ENCODE measurements at places on chromosomes 6 and 20.

GRCh38 chr20:63739130-63740069, at the start of gene SLC2A4RG:
TSS of gene SLC2A4RG (plus strand) at chr20:63739776. CDS start at chr20:63739913, 137 bp downstream.
- DNase-seq: peak; percentile 52

GRCh38 chr20:1854246-1854645, 41.0 kb upstream of the SIRPA start:
- no peak for DNase-seq

GRCh38 chr20:64216036-64216435, 39.5 kb upstream of the PCMTD2 start:
- DNase-seq: no peak

- no peak for DNase-seq
These were observed 173.4 kb downstream of the MOXD1 start for GRCh38 chr6:132227904-132228303.

GRCh38 chr20:14878676-14879019, 541.2 kb upstream of the FLRT3 start:
- no peak for DNase-seq

- DNase-seq: no peak
These were observed 445.8 kb upstream of the CITED2 start for GRCh38 chr6:139820210-139820609.

DNA sequence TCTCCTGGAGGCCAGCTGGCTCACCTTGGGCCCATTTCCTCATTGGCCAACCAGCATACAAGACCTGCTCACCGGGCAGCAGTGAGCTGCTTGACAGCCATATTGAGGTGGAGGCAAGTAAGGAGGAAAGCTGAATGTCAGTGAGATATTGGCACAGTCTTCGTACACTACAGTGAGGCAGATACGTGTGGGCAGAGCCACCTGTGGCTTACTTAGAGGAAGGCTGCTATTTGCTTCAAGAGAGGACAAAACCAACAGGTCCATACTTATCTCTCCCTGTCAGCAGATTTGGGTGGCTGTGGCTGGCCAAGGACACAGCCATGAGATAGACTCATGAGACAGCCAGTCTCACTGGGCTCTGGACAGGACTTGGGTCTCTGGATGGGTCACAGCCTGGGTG, 15.1 kb upstream of the MCM3 start:
- DNase-seq: no peak

GRCh38 chr6:143700684-143701348, 23.1 kb downstream of the PHACTR2 start:
- DNase-seq: no peak

DNA sequence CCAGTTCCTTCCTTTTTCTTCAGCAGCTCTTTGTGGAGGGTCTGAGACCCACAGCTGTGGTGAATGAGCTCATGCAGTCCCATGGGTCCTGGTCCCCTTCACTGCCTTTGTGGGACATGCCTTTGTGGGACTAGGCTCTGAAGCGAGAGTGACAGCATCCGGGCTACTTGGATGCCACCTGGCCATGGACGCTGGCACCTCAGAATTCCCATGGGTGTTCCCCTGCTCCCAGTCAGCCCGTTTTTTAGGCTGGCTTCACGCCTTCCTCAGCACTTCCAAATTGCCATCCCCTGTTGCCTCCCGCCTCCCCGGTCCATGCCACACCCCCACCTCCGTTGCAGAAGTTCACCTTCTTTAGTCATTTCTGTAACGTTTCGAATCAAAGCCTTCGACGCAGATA, 45.1 kb downstream of the RAMACL start:
- DNase-seq: no peak

- DNase-seq: no peak
These were observed 53.9 kb upstream of the SIM1 start for GRCh38 chr6:100518588-100518987.

DNA sequence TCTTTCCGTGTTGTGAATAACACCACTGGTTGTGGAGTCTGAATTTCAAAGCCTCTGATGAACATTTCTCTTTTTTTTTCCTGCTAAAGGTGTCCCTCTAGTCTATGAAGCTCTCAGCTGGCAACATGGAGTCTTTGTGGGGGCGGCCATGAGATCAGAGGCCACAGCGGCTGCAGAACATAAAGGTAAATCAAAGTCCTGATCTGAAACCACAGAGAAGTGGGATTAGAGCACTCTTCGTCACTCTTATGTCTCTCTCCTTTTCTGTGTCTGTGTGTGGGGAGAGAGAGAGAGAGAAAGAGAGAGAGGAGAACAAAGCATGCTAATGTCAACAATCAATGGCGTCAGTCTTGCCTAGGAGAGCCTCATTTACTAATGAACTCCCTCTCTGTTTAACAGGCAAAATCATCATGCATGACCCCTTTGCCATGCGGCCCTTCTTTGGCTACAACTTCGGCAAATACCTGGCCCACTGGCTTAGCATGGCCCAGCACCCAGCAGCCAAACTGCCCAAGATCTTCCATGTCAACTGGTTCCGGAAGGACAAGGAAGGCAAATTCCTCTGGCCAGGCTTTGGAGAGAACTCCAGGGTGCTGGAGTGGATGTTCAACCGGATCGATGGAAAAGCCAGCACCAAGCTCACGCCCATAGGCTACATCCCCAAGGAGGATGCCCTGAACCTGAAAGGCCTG, 4.2 kb downstream of the PCK1 start:
- DNase-seq: no peak

GRCh38 chr20:63554361-63555278, 661 bp downstream of the FNDC11 start:
- DNase-seq: no peak

GRCh38 chr20:2451939-2452732, 18.5 kb downstream of the SNRPB start:
- peak; percentile 49 for DNase-seq

- DNase-seq: no peak
These were observed 41.0 kb upstream of the BCLAF1 start for GRCh38 chr6:136330634-136331033.

GRCh38 chr6:106273087-106273486, 52.5 kb downstream of the ATG5 start:
- no peak for DNase-seq

GRCh38 chr6:34110610-34111009, 35.3 kb downstream of the GRM4 start:
- DNase-seq: no peak

DNA sequence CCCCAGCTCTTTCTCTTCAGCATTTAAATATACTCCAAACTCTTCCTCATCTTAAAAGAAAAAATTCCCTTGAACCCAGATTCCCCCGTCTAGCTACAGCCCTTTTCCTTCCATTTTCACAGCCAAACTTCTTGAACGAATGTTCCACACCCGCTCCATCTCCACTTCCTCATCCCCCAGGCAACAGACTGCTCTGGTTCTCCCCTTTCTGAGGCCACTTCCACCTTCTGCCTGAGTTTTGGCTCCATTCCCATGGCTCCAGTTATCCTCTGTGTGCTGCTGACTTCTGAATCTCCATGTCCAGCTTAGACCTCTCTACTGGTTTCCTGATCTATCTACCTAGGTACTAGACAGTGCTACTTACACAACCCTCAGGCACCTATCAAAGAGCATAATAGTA, 106.4 kb downstream of the RALGAPA2 start:
- no peak for DNase-seq

- DNase-seq: no peak
These were observed 35.4 kb downstream of the KIF3B start for GRCh38 chr20:32312718-32313424.

- no peak for DNase-seq
These were observed 78.4 kb downstream of the ADTRP start for GRCh38 chr6:11700118-11700718.

DNA sequence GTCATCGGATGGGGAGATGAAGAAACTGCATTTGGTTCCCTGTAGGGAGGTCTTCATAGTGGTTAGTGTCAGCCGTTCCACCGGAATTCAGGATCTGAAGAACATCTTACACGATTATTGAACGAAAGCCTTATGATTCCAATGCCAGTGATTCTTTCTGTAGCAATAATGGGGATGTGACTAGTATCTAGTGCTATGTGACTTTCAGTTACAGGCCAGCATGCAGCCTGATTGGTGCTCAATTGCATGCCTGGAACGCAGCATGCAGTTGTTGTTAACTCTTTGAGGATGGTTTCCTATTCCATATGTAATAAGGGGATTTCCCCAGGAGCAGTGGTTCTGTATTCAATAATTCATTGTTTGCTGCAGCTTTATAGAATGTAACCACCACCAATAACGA, 71.6 kb upstream of the SLC22A1 start:
- no peak for DNase-seq

DNA sequence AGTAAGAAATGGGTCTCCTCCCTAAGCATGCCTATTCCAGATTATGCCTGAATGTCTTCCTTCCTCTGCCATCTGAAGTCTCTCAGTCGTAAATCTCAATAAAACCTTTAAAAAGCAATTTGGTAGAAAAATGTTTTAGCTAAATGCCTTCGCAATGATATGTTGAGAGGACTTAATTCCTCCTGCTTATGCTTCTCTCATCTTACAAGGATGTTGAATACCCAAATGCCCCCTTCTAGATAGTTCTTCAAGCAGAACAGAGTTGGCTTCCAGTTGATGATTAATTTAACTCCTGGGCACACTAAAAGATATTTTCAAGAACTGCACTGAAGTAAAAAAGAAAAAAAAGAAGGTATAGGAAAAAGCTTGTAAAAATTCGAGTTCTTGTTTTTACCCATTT, 275.0 kb upstream of the SPTLC3 start:
- no peak for DNase-seq

- DNase-seq: no peak
These were observed 96.9 kb downstream of the PHACTR3 start for GRCh38 chr20:59701236-59701635.

- DNase-seq: no peak
These were observed 45.9 kb upstream of the NOP56 start for GRCh38 chr20:2606507-2607006.

- DNase-seq: no peak
These were observed 55.1 kb downstream of the CDS2 start for GRCh38 chr20:5181958-5182357.

DNA sequence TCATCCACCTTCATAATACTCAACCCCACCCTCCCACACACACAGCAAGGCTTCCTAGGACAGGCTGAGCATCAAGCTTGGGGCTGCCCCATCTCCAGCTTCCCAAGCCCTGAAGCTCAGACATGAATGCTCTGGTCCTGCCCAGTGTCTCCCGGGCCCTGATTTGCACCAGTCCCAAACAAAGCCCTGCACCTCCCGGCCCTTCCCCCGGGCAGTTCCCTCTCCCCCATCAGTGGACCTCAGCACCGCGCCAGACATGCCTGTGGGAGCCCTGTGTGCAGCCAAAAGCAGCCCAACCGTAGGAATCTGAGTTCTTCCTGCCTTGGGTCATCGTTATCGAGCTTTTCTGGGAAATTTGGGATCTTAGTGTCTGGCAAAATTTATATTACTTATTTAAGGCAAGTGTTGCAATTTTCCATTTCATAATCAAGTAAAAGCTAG, 63.5 kb downstream of the THBS2 start:
- DNase-seq: no peak

DNA sequence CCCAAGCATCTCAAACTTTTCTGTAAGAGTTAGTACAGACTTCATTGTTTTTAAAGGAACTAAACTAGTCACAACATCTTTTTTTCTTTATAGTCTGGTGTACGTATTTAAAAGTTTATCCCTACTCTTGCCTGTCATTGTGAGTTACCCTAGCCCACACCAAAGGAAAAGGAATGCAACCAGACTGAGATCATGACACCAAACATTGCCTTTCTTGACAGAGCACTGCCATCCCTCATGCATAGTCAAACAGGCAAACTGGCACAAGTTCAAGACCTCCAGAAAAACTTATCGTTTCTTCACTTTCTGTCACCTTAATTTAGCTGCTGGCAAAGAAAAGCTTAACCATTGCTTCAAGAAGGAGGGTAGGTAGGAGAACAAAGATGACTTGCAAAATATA, 448.4 kb upstream of the MANEA start:
- no peak for DNase-seq

DNA sequence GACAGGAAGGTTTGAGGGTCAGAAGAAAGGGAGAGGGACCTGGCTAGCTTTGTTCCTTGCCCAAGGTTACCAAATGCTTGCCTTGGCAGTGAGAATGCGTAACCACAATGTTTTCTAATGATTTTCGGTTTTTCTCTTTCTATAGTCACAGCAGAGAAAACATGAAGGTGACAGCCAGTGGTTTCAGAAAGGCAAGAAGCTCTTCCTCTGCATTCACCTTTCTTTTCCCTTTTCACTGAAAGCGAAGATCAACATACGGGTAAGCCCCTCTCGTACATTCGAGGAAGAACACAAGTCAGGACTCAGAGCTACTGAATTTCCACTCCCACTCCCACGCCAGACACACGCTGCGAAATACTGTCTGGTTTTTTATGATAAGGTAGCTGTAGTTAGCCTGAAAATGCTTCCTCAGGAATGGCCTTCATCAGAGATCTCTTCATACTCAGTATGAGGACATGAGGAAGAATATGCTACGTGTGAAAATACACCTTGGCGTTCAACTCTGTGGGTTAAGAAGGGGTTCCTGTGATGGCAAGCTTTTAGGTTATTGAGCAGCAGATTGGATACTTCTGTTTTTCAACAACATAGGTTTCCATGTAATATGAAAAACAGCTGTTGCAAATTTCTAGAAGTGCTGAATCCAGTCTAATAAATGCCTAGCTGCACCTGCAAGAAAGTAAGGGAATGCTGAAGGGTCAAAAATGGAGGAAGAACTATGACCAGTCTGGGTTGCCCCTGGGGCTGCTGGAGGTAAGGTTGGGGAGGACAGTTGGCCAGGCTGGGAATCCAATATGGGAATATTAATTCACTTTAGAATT, 7.4 kb upstream of the CD83 start:
- peak; percentile 15 for DNase-seq

DNA sequence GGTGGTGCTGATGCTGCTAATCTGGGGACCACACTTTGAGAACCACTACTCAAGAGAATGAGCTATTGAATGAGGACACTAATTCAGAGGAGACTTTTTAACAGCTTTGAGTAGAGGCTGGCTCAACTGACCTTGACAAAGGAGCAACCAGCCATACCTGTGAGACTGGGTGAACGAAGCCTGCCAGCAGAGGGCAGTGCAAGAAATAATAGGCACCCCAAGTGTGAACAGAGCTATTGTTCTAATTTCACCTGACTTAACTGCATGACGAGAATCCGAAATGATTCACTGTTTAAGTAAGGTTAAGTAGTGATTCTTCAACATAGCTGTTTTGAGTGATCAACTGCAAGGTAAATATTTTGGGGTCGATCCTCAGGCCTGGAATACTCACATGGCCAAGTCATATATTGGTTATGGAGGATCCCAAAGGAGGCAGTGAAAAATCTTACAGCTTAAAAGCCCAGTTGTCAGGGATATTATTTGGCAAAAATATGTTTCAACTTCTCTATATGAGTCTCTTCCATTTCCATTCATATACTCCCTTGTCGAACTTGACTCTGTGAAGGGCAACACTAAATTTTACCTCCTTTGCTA, 550.5 kb upstream of the MARCKS start:
- DNase-seq: no peak

DNA sequence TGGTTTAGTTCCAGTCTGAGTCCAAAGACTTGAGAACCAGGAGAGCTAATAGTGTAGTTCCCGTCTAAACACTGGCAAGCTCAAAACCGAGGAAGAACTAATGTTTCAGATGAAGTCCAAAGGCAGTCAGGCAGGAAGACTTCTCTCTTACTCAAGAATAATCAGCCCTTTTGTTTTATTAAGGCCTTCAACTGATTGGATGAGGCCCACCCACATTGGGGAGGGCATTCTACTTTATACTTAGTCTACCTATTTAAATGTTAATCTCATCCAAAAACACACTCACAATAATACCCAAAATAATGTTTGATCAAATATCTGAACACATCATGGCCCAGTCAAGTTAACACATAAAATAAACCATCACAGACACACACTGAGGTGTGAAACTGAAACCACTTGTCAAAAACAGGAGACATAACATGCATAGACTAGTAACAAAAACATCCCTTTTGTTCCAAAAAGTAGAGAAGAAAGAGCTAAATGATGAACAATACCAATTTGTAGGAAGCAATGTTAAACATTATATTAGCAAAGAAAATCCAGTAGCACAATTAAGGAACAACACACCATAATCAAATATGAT, 50.2 kb upstream of the SENP6 start:
- no peak for DNase-seq
